ENCODE measurements at places on chromosomes 5 and 9.

DNA sequence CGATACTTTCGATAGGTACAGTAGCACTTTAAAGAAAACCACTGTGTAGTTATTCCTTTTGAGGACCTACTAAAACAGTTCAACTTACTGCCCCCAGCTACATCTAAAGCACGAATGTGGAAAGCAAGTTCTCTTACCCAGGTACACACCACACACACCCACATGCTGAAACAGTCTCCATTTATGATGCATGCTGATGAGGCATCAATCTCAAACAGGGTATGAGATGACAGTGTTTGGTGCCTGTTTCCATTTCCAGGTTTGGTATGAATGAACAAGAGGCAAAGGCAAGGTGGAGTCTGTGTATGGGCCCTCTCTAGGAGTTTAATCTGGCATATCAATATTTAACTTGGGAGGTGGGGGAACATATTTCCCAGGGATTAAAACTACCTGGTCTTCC, 13.9 kb downstream of the HMGXB3 start:
- no peak for DNase-seq

- DNase-seq, result peak; percentile 15
Measured at GRCh38 chr5:177373806-177374205, 10.4 kb upstream of the SLC34A1 start.

DNA sequence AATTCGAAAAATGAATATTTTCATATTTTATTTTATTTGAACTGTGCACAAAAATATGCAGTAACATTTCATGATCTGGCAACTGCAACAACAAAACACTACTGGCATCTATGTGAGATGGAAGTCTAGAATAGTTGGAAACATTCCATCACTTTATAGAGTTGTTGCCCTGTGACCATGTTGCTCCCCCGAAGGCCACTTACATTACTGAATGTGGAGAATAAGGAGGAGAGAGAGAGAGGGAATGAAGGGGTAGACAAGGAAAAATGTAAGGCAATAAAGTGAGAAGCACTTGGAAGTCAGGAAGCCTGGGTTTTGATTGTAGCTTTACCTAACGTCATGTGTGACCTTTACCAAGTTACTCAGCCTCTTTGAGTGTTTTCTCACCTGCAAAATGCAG, 437.2 kb upstream of the EDIL3 start:
- DNase-seq, result no peak

GRCh38 chr5:50435168-50435567, 5.9 kb downstream of the EMB start:
- no peak for DNase-seq

DNA sequence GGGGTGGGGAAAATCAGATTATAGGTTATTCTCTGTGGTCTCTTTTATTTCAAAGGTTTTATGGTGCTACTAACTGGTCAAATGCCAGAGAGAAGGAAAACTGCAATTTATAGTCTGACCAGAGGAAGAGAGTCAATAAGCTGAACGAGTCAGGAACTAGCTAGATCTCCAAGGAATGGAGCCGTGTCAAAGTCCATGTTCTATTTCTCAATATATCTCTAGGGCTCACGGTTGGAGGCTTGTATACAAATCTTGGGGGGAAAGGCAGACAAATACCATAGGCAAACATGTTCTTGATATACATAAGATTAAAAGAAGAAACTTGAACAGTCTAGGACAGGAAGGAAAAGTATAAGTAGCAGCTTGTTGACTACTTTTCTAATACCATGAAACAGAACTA, 627.1 kb downstream of the PDE4D start:
- DNase-seq, result no peak

DNA sequence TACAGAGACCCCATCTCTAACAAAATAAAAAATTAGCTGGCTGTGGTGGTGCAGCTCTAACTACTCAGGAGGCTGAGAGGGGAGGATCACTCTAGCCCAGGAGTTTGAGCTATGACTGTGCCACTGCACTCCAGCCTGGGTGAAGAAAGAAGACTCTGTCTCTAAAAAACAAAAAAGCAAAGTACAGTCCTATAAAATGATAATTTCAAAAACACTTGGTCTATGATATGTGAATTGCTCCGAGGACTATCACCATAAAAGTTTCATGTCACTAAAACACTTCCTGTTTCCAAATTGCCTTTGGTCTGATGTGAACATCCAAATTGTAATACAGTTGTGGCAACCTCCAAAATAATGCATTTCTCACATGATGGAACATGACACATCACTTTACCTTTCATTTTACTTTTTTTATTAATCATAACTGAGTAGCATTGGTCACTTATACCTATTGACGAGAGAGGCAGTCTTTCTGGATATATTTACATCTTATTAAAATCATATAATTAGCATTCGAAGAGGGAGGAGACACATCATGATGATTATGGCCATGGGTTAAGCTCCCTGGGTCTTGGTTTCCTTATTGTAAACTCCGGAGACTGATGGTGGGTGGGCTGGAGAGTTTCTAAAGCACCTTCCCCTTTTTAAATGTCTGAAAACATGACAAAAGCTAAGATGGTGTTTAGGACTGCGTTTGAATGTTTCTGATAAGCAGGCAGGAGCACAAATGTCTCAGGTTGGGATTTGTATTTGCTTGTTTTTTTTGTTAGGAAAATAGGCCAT, 25.8 kb upstream of the CD180 start:
- DNase-seq, result no peak

DNA sequence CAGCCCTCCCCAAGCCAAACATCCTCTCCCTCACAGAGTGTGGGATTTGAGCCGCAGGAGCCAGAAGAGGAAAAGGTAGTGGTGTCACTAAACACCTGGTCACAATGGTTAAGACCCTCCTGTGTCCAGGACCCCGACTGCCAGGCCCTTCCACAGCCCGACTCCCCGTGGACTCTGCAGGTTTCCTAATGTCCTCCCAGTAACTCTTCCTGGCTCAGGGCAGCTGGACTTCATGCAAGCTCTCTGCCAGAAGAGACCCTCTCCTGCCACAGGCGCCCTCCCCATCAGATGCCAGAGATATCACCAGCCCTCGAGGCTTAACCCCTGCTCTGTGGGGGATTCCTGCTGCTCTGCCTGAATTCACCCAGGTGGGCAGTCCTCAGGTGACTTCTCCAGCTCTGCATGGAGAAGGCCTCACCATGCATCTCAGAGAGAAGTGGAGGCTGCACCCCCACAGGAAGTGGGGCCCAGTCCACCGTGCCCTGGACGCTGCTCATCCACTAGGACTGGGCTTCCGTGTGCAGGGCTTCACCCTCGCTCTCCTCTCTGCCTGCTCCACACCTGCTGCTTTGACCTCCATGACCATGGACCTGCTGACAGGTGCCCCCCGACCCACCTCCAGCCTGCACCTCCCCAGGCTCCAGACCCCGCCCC, 111.2 kb downstream of the ADAMTS2 start:
- no peak for DNase-seq

GRCh38 chr9:127161081-127161624, 38.7 kb upstream of the ANGPTL2 start:
- no peak for DNase-seq

DNA sequence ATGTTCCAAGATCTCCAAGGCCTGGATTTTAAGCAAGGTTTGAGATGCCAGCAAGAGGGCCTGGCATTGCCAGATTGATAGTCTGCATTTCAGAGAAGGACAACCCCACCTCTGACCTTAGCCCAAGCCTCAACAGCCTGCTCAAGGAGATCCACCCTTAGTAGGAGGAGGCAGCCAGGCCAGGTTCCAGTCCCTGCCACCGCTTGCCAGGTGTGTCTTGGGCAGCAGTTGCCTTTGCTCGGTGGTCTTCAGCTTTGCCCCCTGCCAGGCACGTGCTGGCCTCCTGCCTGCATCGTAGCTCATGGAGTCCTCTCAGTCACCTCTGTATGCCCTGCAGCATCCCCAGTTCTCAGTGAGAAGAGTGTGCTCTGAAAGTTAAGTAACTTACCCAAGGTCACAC, 134.2 kb downstream of the KCNIP1 start:
- DNase-seq, result no peak

DNA sequence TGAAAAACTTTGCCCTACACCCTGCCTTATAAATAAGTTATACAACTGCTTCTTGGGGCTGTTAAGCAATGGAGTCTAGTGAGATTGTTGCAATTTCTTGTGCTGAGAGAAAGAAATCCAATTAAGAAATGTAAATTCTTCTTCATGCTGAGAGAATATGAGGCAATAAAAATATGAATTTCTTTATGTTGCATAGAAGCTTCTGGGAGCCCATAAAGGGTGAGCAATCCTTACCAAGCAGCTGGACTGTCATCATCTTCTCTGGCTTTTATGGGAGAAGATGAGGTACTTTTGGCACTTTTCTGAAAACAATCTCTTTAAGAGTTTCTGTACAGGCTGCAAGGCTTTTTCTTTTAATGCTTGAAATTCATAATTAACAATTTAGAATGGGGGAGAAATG, 204.3 kb downstream of the DMRTA1 start:
- no peak for DNase-seq

DNA sequence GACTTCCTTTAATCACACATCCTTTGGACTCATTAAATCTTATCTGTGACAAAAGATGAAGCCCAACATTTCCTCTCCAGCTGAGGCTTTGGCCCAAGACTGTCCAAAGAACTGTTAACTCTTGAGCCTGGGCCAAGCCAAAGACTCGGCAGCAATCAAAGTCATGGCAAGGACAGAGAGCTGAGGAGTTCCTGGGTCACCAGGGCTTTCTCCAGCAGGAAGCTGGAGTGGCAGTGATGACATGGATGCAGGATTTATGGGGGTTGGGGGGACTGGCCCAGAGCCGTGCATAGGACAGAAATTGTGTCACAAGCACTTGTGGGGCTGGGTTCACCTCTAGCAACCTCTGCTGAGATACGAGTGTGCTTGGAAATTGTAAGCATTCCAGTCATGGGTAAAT, 440.3 kb downstream of the PLK2 start:
- peak; percentile 10 for DNase-seq

DNA sequence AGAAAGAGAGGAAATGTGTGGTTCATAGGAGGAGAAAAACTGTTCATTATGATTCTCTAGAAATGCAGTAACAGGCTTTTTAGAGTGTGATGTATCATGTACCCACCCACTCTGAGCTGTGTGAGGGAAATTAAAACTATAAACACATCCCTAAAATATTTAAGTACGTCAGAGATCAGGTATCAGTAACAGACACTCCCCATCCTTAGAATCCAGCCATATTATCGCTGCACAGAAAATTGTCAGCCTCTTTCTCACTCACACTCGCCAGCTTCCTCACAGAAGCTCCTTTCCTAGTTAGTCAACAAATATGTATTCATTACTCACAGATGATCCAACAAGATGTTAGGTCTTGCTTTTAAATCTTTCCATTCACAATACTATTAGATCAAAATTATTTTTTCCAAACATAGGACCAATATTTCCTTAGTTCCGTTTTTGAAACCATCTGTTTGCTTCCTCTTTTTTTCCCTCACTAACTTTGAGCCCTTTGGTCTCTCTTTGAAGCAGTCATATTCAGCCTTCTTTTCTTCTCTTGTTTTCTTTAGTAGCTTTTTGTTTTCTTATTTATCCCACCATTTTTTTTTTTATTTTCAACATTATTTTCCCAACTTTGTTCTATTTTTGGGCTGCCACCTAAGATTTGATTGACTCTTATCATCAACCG, 13.6 kb upstream of the MAST4 start:
- DNase-seq, result no peak

- no peak for DNase-seq
Measured at GRCh38 chr5:34501840-34502239, 154.3 kb upstream of the RAI14 start.

GRCh38 chr9:120931231-120932085, 4.9 kb upstream of the TRAF1 start:
- DNase-seq, result peak; percentile 52

DNA sequence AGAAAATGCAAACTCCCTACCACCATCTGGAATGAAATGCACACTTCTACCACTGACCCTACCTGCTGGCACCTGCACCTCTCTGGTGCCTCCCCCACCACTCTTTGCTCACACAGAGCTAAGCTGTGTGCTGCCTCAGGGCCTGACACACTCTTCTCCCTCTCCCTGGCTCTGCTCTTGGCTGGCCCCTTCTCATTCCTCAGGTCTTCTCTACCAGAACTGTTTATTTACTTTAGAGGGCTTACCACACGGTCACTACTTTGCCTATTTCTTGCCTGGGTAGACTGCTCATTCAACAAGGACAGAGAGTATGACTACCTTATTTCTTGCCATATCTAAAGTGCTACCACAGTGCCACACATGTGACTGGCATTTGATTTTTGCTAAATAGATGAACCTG, 3.3 kb downstream of the REEP5 start:
- DNase-seq, result peak; percentile 87

DNA sequence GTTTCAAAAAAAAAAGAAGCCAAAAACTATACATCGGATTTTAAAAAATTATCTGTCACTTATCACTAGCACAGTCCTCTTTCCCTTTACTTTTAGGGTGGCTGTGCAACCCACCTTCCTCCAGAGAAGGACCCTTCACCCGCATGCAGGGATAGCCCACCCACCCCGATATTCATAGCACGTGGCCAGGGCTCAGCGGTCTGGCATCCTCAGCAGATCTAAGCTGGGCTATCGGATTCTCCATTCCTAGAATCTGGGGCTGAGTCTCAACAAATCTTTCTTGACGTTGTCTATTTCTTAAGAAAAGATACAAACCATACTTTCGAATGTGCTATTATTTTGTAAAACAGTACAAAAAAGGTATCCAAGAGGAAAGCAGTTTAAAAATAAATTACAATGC, 70.9 kb downstream of the MYO10 start:
- DNase-seq, result no peak

GRCh38 chr9:76730801-76731200, 33.4 kb upstream of the PCA3 start:
- no peak for DNase-seq

- DNase-seq, result peak; percentile 2
Measured at GRCh38 chr9:134187110-134187531, 22.8 kb upstream of the RNU6ATAC start.
